ENCODE measurements at places on chromosomes 1 and 21. TPM values are rescaled to one million over a fixed set of nuclear protein-coding genes. Genes with fewer than 3 reads are reported as not detected.

Gene SPATA21
- total RNA-seq = not detected

Gene PSMB4
- 356 TPM for total RNA-seq

Gene TEDDM1
- not detected for total RNA-seq

Gene RHBG
- total RNA-seq = not detected

Gene TACSTD2
- 0.22 TPM for total RNA-seq

Gene PODN
- 10.2 TPM for total RNA-seq

Gene SLC1A7
- total RNA-seq = 0.14 TPM

Gene MCOLN2
- total RNA-seq = 0.29 TPM

Gene PRUNE1
- 7.7 TPM for total RNA-seq

Gene SH2D5
- 6.7 TPM for total RNA-seq
